ENCODE measurements at places on chromosomes 5 and 9. TPM values are rescaled to one million over a fixed set of nuclear protein-coding genes. Genes with fewer than 3 reads are reported as not detected.
A peak's percentile ranks its signal among the peaks of the same experiment; 100 is the strongest.

The ABL1 gene
- total RNA-seq = 34.1 TPM

The INSL4 gene
- not detected for total RNA-seq

The FREM1 gene
- not detected for total RNA-seq

The LMX1B gene
- total RNA-seq = not detected

The SLC6A18 gene
- not detected for total RNA-seq

GRCh38 chr9:859251-859650 lies 17.8 kb downstream of the DMRT1 start:
- DNase-seq = no peak
- no peak overlapping the region for H3K4me3 ChIP-seq
- H3K27me3 ChIP-seq = peaks cover 5% of the 10 kb centered on the region
- H3K27ac ChIP-seq = no peak overlapping the region
- H3K4me1 ChIP-seq = no peaks in the 10 kb centered on the region

- no peaks in the 10 kb centered on the region for H3K36me3 ChIP-seq
- no peaks in the 10 kb centered on the region for H3K4me1 ChIP-seq
- H3K27me3 ChIP-seq = no peaks in the 10 kb centered on the region
- no peak overlapping the region for H3K27ac ChIP-seq
- peak; percentile 46 for DNase-seq
- no peak overlapping the region for H3K4me3 ChIP-seq
These were observed 141.2 kb upstream of the ASTN2 start for GRCh38 chr9:117555964-117556629.

DNA sequence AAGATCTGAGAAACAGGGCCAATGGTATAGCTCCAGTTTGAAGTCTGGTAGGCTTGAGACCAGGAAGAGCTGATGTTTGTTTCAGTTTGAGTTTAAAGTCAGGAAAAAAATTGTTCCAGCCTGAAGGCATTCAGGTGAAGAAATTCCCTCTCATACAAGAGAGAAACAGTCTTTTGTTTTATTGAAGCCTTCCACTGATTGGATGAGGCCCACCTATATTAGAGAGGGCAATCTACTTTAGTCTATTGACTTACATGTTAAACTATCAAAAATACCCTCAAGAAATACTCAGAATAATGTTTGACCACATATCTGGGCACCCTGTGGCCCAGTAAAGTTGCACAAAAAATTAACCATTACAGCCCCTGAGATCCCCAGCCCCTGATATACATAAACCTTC lies 5.2 kb upstream of the DEPDC1B start:
- H3K27me3 ChIP-seq = peaks cover 25% of the 10 kb centered on the region
- no peak overlapping the region for H3K27ac ChIP-seq
- no peak overlapping the region for H3K4me3 ChIP-seq
- no peaks in the 10 kb centered on the region for H3K36me3 ChIP-seq

DNA sequence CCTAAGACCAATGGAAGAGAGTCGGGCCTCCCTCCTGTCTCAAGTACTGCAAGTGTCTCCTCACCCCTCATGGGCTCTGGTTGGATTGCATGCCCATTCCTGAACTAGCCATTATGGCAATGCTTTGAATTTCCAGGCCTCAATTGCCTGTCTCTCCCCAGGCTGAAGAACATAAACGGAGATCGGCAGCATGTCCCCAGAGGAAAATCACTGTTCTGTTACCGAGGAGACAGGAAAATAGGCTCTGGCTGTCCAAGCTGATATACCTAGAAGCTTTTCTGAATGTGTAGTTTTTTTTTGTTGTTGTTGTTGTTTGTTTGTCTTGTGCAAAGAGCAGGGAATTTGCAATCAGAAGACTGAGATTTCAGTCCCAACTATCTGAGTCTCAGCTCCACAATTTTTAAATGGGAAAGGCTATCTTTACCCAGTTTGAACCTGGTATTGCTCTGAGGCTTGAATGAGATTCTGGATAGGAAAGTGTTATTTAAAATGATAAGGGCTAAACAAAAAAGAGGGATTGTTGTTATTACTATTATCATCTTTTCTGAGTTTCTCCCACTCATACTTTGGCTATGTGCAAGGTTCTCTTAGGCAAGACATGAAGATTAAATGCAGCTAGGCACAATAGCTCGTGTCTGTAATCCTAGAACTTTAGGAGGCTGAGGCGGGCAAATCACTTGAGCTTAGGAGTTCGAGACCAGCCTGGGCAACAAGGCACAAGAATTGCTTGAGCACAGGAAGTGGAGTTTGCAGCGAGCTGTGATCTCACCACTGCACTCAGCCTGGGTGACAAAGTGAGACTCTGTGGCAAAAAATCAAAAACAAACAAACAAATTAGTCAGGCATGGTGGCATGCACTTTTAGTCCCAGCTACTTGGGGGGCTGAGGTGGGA lies 77.2 kb upstream of the KLF9 start:
- no peak overlapping the region for H3K27ac ChIP-seq
- DNase-seq = no peak
- H3K4me1 ChIP-seq = peaks cover 34% of the 10 kb centered on the region

- no peak for DNase-seq
- H3K36me3 ChIP-seq = peaks cover 27% of the 10 kb centered on the region
- no peak overlapping the region for H3K27ac ChIP-seq
- no peaks in the 10 kb centered on the region for H3K27me3 ChIP-seq
- H3K4me3 ChIP-seq = no peak overlapping the region
These were observed 94.7 kb downstream of the NLN start for GRCh38 chr5:65816729-65817128.
